Uterus (tissue), 4 donors: ENCODE measurements at places on chromosomes 7 and 10. TPM values are rescaled to one million over a fixed set of nuclear protein-coding genes. Genes with fewer than 3 reads are reported as not detected.

LIPF gene
- total RNA-seq: not detected

PNLIPRP3 gene
- not detected for total RNA-seq

SPDYE16 gene
- not detected for total RNA-seq

PLPP4 gene
- total RNA-seq: not detected

- no peak for DNase-seq
These were observed 471.8 kb downstream of the PLXDC2 start for GRCh38 chr10:20288060-20288459.

DNA sequence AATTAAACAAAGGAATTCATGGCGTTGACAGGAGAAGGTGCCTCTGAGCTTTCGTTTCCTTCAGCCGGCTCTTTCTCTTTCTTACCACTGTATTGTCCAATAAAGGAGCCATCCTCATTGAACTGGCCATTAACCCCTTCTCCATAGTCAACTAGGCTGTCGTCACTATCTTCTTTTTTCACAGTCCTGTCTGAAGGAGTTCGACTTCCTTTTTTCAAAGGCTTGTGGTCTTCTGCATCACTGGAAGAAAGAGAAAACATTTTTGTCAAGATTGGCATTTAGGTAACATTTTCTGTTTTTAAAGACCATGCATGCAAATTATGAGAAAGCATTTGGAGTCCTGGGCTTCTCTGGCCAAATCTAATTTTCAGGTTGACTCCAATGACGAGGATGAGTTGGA lies 19.7 kb upstream of the LAMB4 start:
- no peak for DNase-seq

DNA sequence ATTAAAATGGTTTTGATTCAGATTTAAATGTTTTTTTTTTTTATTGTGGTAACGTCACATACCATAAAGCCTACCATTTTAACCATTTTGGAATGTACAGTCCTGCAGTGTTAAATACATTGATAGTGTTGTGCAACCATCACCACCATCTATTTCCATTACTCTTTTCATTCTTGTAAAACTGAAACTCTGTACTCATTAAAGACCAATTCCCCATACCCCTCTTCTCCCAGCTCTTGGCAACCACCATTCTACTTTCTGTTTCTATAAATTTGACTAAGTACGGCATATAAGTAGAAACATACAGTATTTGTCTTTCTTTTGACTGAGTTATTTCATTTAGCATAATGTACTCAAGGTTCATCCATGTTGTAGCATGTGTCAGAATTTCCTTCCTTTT lies 96.2 kb downstream of the EXOC4 start:
- no peak for DNase-seq

DNA sequence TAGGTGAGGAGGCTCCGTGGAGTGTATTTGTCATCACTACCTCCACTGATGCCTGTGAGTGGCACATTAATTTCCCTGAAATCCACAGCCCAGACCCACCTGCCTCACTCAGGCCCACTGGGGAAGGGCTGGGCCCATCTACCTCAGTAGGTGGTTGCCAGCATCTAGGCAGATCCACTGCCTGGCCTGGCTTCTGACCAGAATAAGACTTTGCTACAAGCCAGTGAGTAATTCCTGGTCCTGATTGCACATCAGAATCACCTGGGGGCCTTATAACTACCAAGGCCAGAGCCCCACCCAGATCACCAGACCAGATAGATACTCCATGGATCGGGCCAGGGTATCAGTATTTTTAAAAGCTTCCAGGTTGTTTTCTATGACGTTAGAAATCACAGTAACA lies 37.5 kb upstream of the PLEKHA1 start:
- no peak for DNase-seq

GRCh38 chr7:158422196-158422886 lies 165.3 kb downstream of the PTPRN2 start:
- DNase-seq: no peak

- DNase-seq: no peak
These were observed 694.2 kb upstream of the FZD8 start for GRCh38 chr10:36336315-36336714.

- no peak for DNase-seq
These were observed 49.0 kb upstream of the CALD1 start for GRCh38 chr7:134730411-134730829.

DNA sequence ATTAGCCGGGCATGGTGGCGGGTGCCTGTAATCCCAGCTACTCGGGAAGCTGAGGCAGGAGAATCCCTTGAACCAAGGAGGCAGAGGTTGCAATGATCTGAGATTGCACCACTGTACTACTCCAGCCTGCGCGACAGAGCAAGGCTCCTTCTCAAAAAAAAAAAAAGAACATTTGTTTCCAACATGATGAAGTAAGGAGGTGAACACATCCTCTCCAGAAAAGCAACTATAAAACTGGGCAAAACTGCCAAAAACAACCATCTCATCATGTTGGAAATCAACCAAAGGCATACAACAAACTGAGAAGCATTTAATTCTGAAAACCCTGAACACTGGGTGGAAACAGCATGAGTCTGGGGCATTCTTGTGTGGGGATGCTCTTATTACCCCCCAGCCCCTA lies 14.3 kb downstream of the PRTFDC1 start:
- no peak for DNase-seq

- DNase-seq: no peak
These were observed 298.3 kb downstream of the TNS3 start for GRCh38 chr7:47283497-47284131.

- DNase-seq: peak; percentile 83
These were observed 92.2 kb upstream of the DDC start for GRCh38 chr7:50657341-50657873.

DNA sequence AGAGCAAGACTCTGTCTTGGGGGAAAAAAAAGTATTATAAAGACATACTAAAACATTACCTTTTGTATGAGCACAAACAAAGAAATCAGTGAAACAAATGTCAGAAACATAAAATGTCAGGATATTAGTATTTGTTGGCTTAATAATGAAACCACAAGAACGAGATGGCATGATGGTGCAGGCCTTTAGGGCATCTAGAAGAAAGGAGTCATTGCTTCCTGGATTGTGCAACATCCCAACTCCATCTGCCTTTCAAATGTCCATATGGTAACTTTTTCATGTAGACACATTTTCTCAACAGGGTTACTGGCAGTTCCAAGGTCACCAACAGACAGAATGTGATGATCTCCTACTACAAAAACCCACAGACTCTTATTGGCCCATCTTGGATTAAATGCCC lies 96.6 kb downstream of the ZNF248 start:
- DNase-seq: no peak

DNA sequence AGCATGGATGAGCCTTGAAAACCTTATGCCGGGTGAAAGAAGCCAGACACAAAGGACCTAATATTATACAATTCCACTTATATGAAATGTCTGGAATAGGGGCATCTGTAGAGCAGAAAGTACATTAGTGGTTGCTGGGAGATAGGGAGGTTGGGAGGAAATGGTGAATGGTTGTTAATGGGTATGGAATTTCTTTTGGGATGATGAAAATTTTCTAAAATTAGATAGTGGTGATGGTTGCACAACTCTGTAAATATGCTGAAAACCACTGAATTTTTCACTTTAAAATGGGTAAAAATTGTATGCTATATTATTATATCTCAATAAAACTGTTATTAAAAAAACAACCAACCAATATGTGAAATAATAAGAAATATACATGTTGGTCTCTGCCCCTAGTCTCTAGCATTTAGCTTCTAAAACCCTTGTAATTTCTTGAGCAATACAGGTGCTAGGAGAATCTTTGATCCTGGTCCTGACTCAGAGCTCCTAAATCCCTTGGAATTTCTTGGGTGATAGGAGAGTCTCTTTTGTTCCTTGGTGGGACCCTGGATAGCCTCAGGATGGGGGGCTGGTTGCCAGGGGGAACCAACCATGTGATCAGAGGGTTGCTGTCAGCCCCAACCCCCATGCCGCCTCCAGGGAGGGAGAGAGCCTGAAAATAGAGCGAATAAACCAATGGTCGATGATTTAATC lies 64.0 kb downstream of the TACR2 start:
- no peak for DNase-seq

GRCh38 chr10:50992356-50992901 lies 81.9 kb upstream of the PRKG1 start:
- peak; percentile 14 for DNase-seq

- DNase-seq: no peak
These were observed 2.0 kb upstream of the AOC1 start for GRCh38 chr7:150850273-150850672.
